ENCODE measurements at places on chromosomes 7 and 10.
A peak's percentile ranks its signal among the peaks of the same experiment; 100 is the strongest.

- DNase-seq: no peak
These were observed 124.0 kb upstream of the PTPN20 start for GRCh38 chr10:46787321-46787615.

GRCh38 chr10:5274795-5275194 lies 78.2 kb downstream of the AKR1C4 start:
- no peak for DNase-seq

- DNase-seq: no peak
These were observed 576.0 kb upstream of the C7orf33 start for GRCh38 chr7:148014541-148014940.

GRCh38 chr10:108911814-108912541 lies 1011.3 kb downstream of the XPNPEP1 start:
- no peak for DNase-seq

- DNase-seq: no peak
These were observed 21.5 kb downstream of the SH3PXD2A start for GRCh38 chr10:103833731-103834365.

- no peak for DNase-seq
These were observed 9.6 kb downstream of the CCL24 start for GRCh38 chr7:75804004-75804403.

DNA sequence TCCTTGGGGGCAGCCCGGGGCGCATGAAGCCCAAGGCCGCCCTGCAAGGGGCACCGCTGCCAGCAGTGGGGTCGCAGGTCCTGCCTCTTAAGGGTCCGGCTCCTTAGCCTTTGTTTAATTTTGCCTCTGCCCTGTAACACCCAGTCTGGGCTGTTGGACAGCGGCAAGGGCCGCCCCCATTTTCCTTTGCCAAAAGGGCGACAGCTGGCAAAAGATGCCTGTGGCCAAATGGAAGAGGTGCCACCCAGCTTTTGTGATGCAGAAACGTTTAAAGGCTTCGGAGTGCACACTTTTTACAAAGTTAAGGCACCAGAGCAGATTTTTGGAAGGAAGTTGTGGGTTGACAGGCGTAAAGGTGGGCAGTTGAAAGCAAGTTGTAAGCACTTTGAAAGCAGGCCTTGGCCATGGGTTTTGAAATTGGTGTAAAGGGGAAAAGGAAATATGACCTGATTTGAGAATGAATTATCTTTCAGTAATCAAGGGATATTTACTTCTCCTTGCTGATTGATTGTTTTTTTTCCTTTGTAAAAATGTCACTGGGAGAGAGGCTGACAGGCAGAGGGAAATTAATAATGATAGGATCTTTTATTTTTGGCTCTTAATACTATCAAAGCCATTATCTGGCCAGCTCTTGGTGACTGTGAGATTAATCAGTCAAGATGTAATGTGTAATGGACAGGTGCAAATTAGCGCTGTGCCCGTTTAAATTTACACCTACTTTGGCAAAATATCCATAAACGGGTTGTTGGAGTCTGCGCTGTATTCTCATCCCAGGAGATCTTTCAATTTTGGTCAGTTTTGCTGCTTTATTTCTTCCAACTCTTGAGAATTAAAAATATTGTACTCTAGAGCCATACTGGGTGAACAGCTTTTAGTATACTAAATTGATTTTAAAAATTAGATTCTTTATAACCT lies 1.2 kb downstream of the CASD1 start:
- peak; percentile 5 for DNase-seq
